ENCODE measurements at places on chromosomes 5 and 9.

DNA sequence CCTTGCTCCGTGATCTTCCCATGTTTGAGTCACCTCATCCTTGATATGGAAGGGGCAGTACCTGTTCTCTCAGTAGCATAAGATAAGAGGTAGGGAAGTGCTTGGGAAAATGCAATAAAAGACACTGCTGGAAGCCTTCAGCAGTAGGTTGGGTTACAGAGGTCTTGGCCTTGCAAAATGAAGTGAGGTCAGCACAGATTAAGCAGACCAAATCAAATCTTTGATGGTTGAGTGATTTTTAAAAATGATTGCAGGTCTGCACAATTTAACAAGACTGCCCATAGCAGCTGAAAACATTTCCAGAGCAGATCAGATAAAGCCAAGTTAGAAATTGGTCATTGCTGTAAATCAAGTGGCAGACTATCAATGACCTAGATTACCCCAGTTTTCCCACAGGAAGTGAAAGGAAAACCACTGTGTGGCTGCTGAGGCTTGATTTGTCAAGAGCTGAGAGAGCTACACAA is 32.9 kb downstream of the PALM2AKAP2 start:
- DNase-seq = no peak

GRCh38 chr5:110757118-110757729 is 18.4 kb downstream of the SLC25A46 start:
- DNase-seq = no peak

- DNase-seq = no peak
These were observed 312.2 kb downstream of the HCN1 start for GRCh38 chr5:45383985-45384384.

- no peak for DNase-seq
These were observed 83.9 kb downstream of the PRLR start for GRCh38 chr5:35146406-35146805.

DNA sequence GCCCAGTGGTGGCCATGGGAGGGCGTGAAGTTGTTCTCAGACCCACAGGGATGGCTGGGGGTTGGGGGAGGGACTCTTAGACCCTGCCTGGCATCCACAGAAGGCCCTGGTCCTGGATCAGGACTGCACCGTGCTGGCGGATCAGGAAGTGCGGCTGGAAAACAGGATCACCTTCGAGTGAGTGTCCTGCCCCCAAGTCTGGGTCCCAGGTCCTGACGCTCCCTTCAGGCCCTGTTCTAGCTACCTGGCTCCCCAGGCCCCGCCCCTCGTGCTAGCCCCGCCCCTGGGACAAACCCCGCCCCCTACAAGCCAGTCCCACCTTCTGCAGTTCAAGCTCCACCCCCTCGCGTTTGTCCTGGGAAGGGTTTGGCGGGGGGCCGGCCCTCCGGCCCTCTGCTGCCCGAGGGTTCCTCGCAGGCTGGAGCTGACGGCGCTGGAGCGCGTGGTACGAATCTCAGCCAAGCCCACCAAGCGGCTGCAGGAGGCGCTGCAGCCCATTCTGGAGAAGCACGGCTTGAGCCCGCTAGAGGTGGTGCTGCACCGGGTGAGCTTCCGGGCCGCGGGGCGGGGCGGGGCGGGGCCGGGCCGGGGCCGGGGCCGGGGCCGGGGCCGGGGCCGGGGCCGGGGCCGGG is 12.9 kb downstream of the RGS14 start:
- peak; percentile 89 for DNase-seq

- DNase-seq = no peak
These were observed 47.8 kb downstream of the ANXA2R start for GRCh38 chr5:42992088-42992879.

DNA sequence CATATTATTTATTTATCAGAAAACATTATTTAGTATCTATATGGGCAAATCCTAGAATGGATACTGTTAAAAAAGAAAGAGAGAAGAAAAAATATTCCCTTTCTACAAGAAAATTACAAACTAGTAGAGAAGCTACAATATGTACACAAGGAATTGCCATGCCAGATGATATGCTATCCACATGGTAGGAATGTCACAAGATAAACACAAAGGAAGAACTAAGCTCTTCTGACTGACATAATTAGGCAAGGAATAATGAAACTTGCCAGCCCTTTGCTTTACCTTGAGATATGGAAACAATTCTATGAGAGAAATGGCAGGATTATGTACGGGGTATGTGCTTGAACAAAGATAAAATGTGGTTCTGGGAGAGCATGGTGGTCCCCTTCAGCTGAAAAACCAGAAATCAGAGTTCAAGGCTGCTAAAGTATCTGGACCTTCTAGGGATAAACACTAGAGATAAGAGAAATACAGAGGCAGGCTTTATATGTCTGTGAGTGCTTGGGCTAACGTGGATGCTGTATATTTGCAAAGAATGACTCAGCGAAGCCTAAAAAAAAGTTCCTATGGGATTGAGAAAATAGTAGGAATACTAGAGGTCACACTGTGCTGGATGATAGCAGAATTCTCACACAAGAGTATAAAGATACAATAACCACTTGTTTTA is 451.6 kb downstream of the TLE1 start:
- DNase-seq = no peak

- DNase-seq = no peak
These were observed 61.1 kb downstream of the FRMD3 start for GRCh38 chr9:83477120-83477519.

DNA sequence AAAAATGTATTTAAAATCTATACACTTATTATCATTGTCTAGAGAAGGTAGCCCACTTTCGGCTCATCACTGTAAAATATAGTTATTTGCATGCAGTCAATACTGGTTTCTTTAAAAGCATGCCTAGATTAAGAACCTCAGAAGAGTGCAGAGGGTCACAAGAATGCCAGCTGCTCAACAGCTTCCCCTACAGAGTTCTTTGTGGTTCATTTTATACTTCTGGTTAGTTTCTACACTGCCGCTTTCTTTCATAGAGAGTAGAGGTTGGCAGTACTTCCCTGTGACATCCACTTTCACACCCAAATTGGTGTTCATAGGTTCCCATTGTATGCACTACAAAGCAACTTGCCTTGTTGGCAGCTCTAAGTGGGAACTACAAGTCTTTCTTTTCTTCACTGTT is 137.3 kb downstream of the KIAA0825 start:
- DNase-seq = no peak

- no peak for DNase-seq
These were observed 153.2 kb upstream of the MVB12B start for GRCh38 chr9:126173401-126173800.

- no peak for DNase-seq
These were observed 1.8 kb downstream of the EEIG1 start for GRCh38 chr9:127979015-127979332.

DNA sequence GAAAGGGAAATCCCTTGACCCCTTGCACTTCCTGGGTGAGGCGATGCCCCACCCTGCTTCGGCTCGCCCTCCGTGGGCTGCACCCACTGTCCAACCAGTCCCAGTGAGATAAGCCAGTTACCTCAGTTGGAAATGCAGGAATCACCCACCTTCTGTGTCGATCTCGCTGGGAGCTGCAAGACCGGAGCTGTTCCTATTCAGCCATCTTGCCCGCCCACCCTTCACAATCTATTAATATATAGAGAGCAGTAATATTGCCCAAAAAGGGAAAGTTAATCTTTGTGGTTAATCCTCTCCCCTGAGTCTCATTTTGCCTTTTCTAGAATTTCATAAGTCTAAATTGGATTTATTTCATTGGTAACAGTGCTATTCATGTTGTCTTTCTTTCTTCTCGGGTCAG is 16.4 kb downstream of the SRD5A1 start:
- DNase-seq = no peak

- peak; percentile 52 for DNase-seq
These were observed 43.8 kb downstream of the ANKRD33B start for GRCh38 chr5:10607666-10608073.

DNA sequence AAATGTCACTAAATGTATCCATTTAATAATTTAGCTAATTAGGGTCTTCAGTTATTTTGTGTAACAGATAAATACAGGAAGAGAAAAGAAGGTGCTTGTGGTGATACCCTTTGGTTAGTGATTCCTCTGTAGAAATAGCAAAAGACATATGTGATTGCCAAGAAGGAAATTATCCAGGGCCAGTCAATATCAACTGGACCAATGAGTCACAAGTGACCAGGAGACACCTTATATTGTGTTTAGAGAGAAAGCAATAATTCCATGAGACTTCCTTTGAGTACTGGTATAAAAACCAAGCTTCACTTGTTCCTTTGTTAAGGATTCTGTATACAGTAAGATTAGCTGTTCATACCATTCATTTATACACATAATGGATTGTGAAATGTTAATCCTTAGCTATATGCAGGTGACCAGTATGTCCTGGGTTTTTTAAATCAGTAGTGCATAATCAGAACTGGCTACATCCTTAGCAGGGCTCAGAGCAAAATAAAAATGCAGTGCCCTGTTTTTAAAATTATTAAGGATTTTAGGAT is 11.7 kb upstream of the F2R start:
- DNase-seq = no peak

DNA sequence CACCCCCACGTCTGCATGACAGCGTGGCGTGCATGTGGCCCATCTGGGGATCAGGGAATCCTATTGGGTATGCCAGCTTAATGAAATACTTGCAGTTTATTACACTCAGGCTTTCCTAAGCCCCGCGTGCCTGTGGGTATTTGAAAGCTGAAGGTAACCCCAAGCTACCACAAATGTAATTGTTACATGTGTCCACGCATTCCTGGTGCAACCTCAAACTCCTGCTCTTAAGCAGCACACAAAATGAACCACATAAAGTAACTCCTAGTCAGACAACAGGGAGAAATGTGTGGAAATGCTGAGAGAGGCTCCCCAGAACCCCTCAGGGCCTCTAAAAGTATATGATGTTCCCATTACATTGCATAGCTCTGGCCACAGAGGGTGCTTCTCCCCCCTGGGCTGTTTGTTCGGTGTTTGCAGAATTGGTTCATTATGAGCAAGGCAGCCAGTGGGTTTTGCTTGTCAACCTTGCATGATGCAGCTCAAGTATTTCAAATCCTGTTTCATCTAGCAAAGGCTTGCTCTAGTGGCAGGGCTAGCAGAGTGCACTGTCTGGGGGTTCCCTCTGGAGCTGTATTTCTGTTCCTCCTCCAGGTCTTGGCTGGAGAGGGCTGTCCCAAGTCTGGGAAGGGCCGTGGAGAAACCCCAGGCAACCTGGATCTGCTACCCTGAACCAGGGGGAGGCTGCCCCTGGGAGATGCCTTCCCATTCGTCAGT is 1.8 kb upstream of the DCANP1 start:
- no peak for DNase-seq

GRCh38 chr5:142874540-142874939 is 104.4 kb downstream of the ARHGAP26 start:
- no peak for DNase-seq

- DNase-seq = no peak
These were observed 109.8 kb upstream of the IFNK start for GRCh38 chr9:27414220-27414761.

- DNase-seq = no peak
These were observed 457 bp upstream of the CDH18 start for GRCh38 chr5:19988457-19988856.

DNA sequence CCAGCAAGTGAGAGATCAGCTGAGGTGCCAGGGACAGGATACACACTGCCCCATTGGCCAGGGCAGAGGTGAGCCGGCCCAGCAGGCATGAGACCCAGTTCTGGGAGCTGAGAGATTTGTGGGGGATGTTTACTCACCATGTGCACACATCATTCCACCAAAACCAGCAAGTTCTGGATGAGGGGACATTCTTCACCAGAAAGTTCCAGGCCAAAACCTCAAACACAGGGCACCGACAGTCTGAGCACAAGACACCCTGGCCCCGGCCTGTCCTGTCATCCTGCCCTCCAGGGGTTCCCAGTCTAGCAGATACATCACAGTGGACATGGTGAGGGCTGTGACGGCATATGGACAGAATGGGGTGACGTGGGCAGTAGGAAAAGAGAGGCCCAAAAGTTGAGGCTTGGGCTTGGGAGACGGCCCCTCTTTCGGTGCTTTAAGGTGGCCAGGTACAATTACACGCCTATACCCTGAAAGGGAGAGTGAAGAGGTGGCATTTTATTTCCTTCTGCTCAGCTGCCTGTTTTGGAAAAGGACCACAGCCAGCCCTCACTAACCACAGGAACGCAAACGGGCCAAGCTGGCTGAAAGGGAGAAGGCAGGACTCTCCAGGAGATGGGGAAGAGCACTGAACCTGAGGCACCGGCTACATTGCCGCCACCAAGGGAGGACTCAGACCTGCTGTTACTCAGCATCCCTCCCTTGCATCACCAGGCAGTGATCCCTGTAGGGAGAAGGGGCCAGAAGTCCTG is 64.0 kb downstream of the SHB start:
- peak; percentile 41 for DNase-seq

DNA sequence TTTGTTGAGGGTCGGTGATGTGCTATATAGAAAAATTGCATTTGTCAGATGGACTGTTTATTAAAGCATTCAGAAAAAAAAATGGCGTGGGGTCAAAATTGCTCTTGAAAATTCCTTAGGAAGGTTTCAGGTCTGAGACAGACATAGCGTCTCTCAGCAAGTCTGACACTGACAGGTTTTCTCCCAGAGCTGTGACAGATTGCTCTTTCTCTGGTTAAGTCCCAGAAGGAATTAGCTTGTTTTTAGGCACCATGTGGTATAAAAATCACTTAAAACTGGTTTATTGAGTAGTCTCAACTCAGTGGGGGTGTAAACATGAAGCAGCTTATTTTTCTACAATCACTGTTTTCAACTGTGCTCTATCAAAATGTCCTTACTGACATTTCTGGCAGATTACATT is 1379.8 kb downstream of the MAT2B start:
- DNase-seq = no peak

- DNase-seq = no peak
These were observed 359.8 kb upstream of the FAM174A start for GRCh38 chr5:100175346-100175745.

DNA sequence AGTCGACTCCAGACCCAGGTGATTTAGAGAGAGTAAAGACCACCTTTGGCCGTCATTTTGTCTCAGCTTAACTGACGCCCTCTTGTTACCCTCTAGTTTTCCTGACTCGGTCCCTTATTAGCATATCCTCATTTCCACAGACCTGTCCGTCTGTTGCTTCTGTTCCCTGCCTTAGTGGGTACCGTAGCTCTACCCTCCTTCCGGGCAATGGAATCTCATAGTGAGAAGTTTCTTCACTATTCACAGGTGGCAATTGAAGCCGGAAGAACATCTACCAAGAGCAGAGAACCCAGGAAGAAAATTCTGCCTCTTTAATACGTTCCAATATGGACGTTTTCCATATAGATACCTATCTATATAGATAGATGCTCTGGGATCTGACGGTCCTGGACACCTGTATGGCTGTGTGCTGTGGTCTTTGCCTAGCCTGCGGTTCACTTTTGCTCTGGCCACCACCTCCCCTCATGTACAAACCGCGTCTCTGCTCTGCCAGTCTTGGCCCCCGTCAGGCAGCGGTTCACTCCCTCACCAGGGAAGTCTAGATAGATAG is 652 bp upstream of the TMEM161B start:
- peak; percentile 17 for DNase-seq

DNA sequence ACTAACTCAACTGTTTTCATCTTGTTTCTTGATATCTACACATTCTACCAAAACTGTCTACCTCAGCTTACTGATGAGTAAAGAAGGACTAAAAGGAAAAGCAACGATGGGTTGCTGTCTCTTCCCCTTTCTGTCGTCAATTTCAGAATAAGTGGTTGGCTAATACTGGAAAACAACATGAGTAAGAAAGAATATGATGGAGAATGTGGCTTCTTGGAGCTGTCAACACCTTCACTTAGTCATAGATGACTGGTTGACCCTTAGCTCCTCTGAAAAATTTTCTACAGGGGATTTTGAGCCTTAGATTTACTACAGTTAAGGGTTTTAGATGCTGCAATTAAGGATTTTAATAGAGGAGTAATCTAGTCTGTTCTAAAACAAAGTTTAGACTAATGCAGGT is 797.9 kb downstream of the TLE4 start:
- no peak for DNase-seq

Data from AG08396 (cell line).